Aorta (tissue), 5 donors: ENCODE measurements at places on chromosomes 16 and 17.

GRCh38 chr17:73703192-73703591, 58.9 kb upstream of the SDK2 start:
- DNase-seq, result no peak

DNA sequence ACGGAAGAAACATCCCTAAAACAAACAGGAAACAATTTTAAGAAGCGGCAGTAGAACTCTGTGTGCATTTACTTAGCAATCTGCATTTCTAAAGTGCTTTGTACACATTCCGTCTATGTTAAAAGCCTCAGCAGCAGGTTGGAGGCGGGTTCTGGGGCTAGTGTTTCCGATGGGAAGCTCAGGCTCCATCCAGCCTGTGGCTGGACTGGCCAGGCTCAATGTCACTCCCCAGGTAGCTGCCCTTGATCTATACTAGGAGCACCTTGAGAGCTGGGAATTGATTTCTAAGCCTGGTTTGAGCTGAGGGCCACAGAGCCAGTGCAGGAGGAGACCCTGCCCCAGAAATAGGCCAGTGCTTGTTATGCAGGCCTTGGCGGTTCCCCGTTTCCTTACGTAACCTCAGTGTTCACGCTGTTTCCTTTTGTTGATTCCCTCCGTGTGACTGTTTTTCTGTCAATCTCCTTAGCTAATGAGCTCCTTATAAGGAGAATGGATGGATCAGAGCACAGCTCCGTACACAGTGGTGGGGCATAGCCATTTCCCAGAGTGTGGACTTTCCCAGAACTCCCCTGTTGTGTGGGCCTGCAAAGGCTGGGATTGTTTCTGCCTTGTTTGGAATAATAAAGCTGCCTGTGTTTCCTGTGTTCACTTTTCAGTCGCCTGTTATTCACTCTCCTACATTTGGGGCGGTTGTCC, 21.4 kb downstream of the ADORA2B start:
- DNase-seq, result no peak

GRCh38 chr16:53100889-53101288, 46.1 kb downstream of the CHD9 start:
- DNase-seq, result no peak

DNA sequence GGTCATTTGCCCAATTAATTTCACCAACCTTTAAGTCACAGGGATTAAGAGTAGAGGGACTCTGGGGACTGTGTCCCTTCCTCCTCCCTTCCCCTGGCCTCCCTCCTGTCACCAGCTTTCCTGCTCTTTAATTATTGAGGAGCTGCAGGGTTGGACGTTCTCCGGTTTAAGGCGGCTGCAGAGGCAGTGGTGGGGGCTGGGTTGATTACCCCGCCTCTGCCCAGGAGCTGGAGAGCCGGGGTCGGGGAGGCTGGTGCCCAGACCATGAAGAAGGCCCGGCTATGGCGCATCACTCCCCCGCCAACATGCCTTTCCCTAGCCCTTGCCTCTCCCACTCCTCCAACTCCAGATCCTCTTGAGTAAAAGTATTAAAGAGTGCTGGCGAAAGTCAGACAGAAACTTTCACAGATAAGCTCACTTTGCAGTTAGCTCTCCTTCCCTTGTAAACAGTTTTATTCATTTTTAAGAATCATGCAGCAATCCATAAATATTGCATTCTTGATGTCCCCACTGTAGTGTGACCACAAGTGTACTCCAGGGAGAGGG, 1.1 kb upstream of the FOXJ1 start:
- DNase-seq, result peak; percentile 68

- no peak for DNase-seq
These were observed 13.6 kb downstream of the CDC42EP4 start for GRCh38 chr17:73297934-73298861.

DNA sequence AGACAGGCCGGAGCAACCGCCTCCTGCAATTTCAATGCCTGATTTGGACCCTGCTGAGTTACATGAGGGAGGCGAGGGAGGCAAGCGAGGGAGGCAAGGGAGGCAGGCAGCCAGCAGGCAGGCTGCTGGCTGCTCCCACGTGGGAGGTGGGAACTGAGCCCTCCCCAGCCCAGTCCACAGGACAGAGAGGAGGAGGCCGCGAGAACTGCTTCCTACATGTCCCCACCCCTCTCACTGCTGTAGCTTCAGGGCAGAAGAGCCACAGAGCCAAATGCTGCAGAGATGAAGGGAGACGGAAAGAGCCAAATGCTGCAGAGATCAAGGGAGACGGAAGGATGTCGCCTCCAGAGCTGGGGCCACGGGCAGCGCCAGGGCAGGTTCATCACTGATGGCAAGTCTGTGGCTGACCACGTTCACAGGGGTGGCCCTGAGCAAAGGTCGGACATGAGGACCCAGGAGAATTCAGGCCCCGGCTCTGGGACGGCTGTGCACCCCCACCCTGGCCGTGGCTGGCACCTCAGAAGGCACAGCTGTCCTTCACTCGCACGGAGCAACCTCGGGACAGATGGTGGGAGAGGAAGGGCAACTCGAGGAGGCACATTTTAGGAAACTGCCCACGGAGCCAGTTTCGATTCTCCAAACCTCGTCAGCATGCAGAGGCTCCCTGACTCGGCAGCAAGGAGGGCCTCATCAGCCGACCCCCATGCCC, 21.5 kb downstream of the RPH3AL start:
- peak; percentile 79 for DNase-seq

- peak; percentile 80 for DNase-seq
These were observed 192.8 kb downstream of the MAP2K6 start for GRCh38 chr17:69607162-69607834.

DNA sequence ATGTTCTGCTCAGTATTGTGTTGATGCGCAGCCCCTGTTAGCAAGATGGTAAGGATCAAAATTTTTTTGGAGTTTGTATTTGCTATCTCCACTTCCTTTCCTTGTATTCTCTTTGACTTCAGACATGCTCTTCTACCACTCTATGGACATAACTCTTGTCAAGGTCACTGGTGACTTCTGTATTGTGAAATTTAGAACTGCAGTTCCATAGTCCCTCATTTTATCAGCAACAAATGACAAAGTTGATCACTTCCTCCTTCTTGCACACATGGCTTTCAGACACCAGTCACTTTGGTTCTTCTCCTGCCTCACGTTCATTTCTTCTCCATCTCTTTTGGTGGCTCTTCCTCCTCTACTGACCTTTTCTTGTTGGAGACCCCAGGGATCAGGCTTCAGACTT, 21.1 kb downstream of the COX11 start:
- DNase-seq, result no peak

DNA sequence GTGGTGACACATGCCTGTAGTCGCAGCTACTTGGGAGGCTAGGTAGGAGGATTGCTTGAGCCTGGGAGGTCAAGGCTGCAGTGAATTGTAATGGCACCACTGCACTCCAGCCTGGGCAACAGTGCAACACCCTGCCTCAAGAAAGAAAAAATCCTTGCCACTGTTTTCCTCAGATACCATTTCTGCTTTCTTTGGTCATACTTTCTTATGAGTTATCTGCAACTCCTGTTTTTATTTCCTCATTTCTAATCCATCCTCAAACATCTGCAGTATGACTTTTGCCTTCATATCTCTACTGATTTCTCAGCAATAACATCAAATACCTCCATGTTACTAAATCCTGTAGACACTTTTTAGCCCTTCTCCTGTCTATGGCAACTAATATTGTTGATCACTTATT, 3.1 kb upstream of the AP2B1 start:
- no peak for DNase-seq

DNA sequence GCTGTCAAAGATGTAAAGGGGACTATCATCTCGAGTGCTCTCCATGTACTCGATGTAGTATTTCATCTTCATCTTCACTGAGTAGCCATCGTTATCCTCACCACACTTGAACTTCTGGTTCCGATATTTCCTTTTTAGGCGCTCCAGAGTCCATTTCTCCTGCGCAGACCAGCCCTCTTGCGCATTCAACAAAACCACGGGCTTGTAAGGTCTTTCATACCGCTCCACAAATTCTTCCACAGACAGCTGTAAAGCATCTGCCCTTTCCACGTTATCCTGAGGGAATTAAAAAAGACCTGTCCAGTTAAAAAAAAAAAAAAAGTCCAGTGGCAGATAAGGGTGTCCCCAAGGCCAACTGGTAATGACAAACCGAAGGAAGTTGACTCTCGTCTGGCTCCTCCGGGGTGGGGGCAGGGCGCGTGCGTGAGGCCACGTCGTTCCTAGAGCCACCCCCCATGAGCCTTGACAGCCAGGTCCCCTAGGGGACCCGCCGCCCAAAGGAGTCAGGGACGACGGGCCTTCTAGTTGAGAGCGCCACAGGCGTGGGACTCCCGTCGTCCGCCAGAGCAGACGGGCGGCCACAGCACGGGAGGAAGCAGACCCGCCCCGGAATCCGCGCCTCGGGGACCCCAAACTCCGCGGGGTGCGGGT, 701 bp downstream of the JMJD6 start:
- DNase-seq, result peak; percentile 89

DNA sequence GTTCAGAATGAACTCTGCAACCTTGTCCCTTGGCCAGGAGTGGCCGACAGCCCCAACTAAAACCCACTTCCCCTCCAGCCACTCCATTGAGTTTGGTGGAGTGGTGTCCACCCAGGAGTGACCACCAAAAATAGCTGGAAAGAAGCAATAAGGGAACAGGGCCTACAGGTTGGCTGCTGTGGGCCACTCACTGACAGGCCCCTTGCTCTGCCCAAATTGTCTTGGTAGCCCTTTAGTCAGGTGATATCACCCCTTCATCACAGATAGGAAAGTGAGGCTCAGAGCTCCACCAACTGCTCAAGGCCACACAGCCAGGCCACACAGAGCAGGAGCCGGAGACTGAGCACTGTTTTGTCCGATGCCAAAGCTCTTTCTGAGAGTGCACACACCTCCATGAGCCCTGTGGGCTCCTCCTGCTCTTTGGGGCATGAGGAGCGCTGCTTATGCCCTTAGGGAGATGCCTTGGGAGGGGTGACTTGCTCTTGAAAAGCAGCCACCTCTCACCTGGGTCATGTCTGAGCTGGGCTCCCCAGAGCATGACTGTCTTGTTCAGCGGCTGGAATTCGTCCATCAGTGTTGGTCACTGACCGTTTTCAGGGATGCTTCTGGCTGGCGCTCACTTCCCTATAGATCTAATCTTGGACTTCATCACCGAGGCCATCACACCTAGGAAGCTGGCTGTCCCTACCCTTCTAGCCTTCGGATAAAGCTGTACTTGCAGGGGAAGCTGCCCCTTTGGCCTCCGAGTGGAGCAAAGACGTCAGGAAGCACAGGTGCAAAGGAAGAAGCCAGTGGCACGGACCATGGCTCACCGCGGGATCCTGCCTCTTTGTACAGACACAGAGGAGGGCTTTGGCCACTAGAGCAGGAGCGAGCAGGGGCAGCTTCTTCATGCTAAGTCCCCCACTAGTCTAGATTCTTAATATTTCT, 186.0 kb upstream of the ZNF469 start:
- DNase-seq, result no peak

GRCh38 chr17:41785859-41786226, 668 bp downstream of the JUP start:
- DNase-seq, result no peak

DNA sequence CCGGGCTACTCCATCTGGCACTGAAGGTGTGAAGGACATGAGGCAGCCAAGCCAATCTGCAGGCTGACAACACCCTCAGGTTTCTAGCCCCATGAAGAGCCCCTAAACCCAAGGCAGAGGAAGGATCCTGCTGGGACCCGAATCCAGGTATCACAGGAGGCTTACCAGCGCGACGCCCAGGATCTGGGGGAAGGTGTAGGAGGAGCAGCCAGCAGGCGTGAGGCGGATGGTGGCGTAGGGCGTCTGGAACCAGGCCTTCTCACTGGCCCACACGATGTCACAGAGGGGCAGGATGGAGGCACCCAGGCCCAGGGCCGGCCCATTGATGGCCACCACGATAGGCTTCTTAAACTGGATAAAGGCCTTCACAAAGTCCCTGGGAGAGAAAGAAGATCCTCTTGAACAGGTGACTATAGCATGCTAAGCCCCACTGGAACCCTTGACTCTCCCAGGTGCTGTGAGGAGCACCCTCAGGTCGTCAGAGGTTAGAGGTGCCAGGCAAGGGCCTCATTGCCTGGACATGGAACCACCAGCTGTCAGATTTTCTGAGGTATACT, 71.7 kb downstream of the DYNLRB2 start:
- DNase-seq, result no peak

- no peak for DNase-seq
These were observed 119.4 kb upstream of the NLRP1 start for GRCh38 chr17:5703736-5704135.

DNA sequence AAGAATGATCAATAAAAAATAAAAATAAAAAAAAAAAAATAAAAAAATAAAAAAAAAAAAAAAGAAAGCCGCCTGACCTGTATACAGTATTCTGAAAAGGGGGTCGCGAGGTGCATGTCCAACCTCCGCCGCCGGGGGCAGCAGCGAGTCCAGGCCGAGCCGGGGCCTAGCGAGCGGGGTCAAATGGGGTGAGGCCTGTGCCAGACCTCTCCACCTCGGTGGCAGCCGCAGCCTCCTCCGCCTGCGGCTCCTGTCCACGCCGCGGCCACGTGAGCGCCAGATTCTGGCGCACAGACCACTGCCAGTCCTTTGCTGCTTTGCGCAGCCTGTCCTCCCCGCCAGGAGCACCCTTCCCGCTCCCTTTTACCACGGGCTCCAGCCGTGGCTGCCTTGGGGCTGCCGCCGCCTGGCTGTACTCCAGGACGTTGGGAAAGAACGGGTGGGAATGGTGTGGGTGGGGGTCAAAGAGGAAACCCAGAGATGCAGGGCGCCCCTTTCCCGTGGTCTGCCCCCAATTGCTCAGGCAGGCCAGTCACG, 2.4 kb upstream of the BCKDK start:
- DNase-seq, result peak; percentile 91

GRCh38 chr16:57704011-57704904, 9.7 kb downstream of the DRC7 start:
- peak; percentile 23 for DNase-seq

DNA sequence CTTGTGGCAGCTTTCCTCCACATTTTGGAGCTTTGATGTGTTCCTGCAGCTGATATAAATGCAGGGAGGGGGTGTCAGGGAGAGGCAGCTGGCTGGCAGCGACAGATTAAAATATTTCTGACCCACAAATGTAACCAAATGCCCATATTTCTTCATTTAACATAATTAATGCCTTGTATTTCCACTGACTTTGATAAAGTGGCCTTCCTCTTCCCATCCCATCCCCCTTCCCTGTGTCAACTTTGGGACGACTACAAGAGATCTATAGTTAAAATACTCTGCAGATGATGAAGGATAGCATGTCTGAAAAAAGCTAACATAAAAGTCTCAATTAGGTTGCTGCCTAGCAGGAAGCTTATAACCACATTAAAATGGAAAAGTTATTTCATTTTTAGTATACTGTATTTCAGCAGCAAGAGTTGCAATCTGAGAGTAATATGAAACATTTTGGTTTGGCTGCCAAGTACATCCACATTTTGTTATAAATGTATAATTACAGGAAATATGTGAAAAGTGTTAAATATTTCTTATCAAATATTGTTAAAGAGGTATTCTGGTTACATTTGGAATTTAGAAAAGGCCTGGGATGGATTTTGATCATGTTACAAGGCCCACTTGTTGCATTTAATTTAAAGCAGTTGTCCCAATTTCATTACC, 238.7 kb upstream of the TBX2 start:
- no peak for DNase-seq

DNA sequence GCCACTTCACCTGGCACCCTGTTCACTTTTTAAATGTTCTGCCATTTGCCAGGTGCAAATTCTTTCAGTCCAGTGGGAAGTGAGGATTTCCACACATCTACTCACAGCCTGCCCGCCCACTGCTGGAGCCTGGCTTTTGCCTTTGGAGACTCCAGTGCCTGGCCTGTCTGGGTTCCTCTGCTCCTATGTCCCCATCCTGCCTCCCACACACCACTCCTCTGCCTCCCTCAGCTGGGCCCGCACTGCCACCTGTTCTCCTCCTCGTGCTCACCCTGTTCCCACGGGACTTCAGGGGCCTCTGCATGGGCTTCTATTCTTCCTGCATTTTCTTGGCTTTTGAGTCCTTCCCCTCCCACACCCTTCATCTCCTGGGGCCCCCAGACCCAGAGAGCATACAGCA, 7.9 kb upstream of the NDRG4 start:
- peak; percentile 29 for DNase-seq
